ENCODE measurements at places on chromosomes 1 and 21.

- DNase-seq = no peak
Measured at GRCh38 chr1:54818461-54819194, 17.5 kb upstream of the TTC22 start.

- no peak for DNase-seq
Measured at GRCh38 chr1:96682056-96682455, 39.5 kb upstream of the PTBP2 start.

DNA sequence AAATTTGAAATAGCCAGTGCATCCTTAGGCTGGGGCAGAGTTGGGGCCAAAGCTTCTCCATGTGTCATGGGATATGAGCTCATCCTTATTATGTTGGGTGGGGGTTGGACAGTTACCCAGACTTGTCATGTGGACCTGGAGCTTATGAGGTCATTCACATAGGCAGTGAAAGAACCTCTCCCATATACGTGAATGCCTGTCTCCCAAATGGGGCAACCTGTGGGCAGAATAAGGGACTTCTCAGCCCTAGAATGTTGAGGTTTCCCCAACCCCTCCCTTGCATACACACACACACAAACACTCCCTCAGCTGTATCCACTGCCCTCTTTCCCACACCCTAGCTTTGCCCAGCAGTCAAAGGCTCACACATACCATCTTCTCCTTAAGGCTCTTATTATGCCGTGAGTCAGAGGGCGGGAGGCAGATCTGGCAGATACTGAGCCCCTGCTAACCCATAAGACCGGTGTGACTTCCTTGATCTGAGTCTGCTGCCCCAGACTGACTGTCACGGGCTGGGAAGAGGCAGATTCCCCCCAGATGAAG, 2.3 kb upstream of the IVL start:
- no peak for DNase-seq

DNA sequence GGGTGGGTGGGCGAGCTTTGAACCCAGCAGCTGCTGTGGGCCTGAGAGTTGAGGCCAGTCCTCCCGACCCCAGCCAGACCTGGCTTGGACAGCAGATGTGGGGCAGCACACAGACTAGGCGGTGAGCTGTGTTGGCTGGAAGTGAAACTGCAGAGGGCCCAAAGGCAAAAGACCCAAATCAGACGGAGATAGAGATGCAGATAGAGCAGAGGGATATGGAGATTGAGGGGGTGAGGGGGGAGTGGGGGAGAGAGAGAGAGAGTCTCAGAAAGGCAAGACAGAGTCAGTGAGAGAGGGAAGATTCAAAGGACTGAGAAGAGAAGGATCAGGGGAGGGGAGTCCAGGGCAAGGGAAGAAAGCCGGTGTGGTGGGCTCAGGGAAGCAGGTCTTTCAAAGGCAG, 17.0 kb upstream of the POU3F1 start:
- DNase-seq = no peak

GRCh38 chr21:45724345-45724961, 80.9 kb downstream of the PCBP3 start:
- DNase-seq = no peak

- no peak for DNase-seq
Measured at GRCh38 chr1:213123536-213123935, 72.5 kb downstream of the RPS6KC1 start.

DNA sequence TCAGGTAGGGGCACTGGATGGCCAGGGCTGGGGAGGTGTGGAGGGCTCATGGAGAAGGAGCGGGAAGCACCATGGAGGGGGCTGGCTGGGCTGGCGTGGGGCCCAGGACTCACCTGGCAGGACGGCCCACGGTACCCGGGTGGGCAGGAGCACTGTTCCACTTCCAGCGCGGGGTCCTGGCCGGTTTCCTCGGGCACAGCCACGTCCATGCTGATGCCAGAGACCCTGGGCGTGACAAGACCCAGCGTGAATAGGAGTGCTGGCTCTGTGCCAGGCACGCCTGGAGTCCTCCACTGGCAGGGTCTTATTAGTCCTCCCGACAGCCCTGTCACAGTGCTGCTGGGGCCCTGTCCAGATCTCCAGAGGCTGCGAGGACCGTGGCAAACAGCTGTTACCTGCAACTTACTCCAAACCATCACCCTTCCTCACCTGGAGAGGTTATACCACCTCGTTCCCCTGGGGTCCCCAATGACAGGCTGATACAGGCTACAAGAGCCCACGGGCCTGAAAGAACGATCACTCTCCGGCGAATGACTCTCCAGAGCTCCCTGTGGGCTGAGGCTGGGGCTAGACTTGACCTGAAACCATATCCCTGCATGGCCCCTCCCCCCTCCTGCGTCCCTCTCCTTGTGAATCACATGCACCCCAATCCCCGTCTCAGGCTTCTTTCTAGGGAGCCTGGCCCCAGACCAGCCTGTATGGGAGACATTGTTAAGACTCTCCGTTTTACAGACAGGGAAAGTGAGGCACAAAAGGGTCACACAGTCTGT, 62.1 kb downstream of the HSPG2 start:
- DNase-seq = no peak

DNA sequence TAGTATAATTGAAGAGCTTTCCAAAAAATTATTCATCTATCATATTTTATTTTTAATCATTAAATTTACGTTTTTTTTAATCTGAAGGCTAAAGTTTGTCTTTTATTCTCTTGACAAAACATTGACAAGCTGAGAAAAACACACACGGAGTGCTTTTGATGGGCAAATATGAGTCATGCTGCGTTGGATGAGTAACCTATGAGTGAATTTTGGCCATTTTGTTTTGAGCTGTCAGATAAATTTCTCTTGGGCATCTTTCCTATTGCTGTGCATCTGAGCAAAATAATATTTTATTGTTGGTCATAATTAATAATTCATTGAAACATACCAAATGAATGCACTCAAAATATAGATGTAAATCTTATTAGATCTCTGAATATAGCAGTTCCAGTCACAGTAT, 1144.1 kb upstream of the ADGRL2 start:
- DNase-seq = no peak
